Large intestine (tissue), 12 donors: ENCODE measurements at places on chromosomes 11 and 22. TPM values are rescaled to one million over a fixed set of nuclear protein-coding genes. Genes with fewer than 3 reads are reported as not detected.

GRCh38 chr22:16961477-16962186, 46.4 kb downstream of the GAB4 start:
- no peak overlapping the region for H3K27ac ChIP-seq
- H3K27me3 ChIP-seq: no peaks in the 10 kb centered on the region
- no peaks in the 10 kb centered on the region for H3K4me1 ChIP-seq
- no peaks in the 10 kb centered on the region for H3K36me3 ChIP-seq
- H3K4me3 ChIP-seq: no peak overlapping the region

DNA sequence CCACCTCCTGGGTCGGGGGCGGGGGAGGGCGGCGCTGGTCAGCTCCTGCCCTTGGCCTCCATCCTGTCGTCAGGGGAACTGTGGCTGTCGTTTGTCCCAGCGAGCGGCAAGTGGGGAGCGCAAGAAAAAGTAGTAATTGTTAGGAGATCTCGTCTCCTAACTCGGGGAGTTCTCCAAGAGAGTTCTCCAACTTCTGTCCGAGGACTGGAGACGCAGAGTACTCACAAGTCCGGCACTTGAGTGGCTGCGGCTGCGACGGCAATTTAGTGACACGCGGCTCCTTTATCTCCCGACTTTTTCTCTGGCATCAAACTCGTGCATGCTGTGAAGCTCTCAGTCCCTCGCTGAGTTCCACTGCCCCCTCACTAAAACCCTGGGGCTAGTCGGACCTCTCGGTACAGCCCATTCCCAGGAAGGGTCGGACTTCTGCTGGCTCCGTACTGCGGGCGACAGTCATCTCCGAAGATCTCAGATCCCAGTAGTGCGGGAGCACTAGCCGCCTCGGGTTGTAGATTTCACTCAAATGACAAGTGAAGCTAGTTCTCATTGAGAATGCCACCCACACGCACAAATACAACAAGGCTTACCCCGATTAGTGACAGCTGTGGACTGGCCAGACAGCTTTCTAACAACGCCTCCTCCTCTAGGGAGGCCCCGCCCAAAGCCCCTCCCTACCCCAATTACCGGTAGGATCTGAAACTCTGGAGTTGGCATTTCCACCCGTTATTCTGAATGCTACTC, at the start of gene PGR:
Gene PGR (minus strand): TSS at position 611 of the 741 bp plus-strand sequence. CDS start 743 bp downstream, outside the sequence.
- peaks cover 59% of the 10 kb centered on the region for H3K27me3 ChIP-seq
- H3K4me1 ChIP-seq: peaks cover 4% of the 10 kb centered on the region
- no peak within 1 kb of the TSS for H3K4me3 ChIP-seq
- peak; percentile 4 for DNase-seq
- H3K36me3 ChIP-seq: no peaks in the 10 kb centered on the region

- H3K4me1 ChIP-seq: peaks cover 12% of the 10 kb centered on the region
- no peak overlapping the region for H3K27ac ChIP-seq
- no peak overlapping the region for H3K4me3 ChIP-seq
- peaks cover 36% of the 10 kb centered on the region for H3K36me3 ChIP-seq
Measured at GRCh38 chr11:6402061-6402470, 11.8 kb downstream of the SMPD1 start.

GRCh38 chr11:9039198-9039597, 35.4 kb upstream of the NRIP3 start:
- no peak for DNase-seq
- no peaks in the 10 kb centered on the region for H3K4me1 ChIP-seq
- H3K27ac ChIP-seq: no peak overlapping the region
- H3K36me3 ChIP-seq: no peaks in the 10 kb centered on the region
- H3K27me3 ChIP-seq: no peaks in the 10 kb centered on the region

DNA sequence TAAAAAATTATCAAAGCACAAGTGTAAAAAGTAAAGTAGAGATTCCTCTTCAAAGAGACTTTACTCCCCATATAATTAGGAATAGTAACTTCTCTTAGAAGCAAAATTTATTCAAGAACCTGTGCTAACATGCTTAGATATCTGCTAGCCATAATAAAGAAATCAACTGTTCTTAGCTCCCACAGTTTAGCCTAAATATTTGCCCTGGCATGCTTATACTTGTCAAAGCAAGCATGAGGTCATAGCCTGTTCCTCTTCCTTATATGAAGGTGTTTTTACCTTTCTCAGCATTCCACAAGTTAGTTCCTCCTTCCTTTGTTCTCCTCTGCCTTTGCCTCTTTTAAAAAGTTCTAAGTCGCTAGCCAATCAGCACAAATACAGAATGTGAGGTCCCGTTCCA, 30.3 kb downstream of the RIC3 start:
- no peaks in the 10 kb centered on the region for H3K36me3 ChIP-seq
- H3K27me3 ChIP-seq: no peaks in the 10 kb centered on the region
- H3K4me3 ChIP-seq: no peak overlapping the region
- no peak for DNase-seq

DNA sequence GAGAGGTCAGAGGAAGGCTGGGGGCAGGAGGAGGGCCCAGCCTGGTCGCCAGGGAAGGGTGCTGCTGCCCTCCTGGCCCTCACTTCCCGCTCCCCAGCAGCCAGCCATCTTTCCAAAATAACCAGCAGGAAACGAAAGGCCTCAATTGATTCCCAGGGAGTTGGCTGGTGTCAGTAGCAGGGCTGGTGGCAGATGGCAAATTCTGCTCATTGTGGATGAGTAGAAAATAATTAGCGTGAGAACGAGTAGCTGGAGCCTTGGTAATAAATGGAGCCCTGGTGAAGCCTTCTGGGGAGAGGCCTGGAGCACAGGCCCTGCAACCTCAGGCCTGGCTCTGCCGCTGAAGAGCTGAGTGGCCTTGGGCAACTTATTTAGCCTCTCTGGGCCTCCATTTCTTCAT, 31.3 kb downstream of the DAGLA start:
- H3K27me3 ChIP-seq: no peaks in the 10 kb centered on the region
- no peak overlapping the region for H3K4me3 ChIP-seq
- DNase-seq: no peak
- peaks cover 12% of the 10 kb centered on the region for H3K4me1 ChIP-seq
- peaks cover 9% of the 10 kb centered on the region for H3K36me3 ChIP-seq

DNA sequence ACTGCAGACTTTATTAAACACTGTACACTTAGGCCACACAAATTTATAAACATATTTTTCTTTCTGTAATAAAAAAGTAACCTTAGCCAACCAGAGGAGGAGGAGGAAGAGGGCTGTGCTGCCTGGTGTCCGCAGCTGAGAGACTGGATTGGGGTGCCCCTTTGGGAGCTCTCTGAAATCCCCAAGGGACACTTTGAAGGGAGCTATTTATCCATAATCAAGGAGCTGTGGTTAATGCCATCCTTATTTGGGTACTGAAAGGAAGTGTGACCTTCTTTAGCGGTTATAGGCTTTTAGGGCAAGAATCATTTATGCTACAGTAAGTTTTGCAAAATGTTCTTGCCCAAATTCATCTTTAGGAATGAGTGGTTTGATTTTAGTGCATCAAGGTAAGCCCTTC, 125.8 kb downstream of the RASSF10 start:
- no peaks in the 10 kb centered on the region for H3K27me3 ChIP-seq
- DNase-seq: no peak
- H3K4me3 ChIP-seq: no peak overlapping the region
- no peak overlapping the region for H3K27ac ChIP-seq
- peaks cover 30% of the 10 kb centered on the region for H3K4me1 ChIP-seq

DNA sequence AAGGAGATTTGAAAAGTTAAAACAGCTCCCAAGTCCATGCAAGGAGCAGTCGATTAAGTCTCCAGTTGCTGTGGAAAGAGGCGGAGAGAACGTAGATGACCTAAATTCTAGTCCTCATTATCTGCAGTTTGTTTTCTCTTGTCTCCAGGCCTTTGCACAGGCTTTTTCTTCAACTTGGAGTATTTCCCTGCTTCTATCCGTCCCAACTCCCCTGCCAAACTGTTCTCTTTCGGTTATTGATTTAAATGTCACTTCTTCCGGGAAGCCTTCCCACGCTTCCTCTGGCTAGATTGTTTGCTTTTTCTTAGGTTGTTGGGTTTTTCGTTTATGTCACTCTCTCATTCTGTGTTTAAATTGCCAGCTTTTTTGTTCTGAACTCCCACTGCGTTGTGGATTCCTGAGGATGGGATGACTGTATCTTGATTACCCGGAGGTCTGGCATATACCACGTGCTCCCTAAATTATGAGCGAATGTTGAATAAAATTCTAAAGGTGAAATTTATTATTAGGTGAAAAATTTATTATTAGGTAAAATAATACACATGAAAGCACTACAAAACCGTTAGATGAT, 463 bp downstream of the TMEM126B start:
- no peaks in the 10 kb centered on the region for H3K4me1 ChIP-seq
- H3K4me3 ChIP-seq: peak overlapping the region; percentile 70
- H3K27me3 ChIP-seq: no peaks in the 10 kb centered on the region
- peaks cover 9% of the 10 kb centered on the region for H3K36me3 ChIP-seq
- DNase-seq: no peak

DNA sequence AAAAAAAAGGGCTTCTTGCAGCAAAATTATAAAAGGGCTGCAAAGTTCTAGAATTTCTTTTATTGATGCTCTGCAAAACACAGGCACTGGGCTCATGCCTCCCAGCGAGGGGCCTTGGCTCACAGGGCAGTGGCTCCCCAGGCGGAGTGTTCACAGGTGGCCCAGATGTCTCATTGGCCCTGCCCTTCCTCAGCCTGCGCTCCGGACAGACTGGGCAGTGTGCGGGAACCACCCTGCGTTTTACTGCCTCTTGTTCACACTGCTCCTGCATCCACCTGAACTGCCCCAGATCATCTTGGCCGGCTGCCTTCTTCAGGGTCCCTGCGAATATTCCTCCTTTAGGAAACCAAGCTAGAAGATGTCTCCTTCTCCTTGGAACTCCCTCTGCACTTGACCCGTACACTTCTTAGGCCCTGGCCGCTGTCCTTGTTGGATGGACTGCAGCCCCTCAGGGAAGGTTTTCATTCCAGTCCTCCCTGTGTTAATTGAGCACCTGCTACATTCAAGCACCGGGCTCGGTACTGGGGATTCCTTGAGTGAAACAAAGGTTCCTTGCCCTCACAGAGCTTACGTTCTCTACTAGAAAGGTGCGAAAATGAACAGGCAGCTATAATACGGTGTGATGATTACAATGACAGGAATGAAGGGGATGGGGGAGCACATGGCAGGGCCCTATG, 4.5 kb downstream of the TUBA8 start:
- H3K36me3 ChIP-seq: no peaks in the 10 kb centered on the region
- H3K4me3 ChIP-seq: no peak overlapping the region
- peaks cover 5% of the 10 kb centered on the region for H3K4me1 ChIP-seq
- H3K27me3 ChIP-seq: peaks cover 18% of the 10 kb centered on the region
- DNase-seq: no peak
- H3K27ac ChIP-seq: no peak overlapping the region

DNA sequence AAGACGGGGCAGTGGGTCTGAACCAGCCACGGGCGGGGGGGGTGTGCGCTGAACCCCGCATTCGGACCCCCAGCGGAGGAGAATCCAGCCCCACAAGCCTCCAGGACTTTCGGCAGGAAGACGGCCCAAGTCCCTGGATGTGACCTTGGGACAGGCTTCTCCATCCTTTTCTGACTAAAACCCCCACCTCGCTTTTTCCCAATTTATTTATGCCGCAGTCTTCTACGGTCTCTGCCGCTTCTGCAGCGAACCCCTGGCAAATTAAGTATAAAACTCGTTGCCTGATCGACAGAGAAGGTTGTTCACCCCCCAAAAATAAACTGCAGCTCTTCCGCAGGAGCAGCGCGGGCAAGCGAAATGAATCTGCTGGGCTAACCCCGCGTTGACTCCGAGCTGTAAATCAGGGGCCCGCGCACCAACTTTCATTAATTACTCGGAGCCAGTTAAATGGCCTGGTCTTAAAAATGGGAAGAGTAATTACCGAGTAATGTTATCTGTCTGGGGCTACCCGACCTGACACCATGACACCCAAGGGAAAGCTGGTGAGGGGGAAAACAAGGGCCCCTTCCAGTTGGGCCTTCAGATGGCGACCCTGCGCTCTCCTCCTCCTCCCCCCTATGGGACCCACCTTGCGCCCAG, 6.6 kb downstream of the WT1 start:
- no peak for DNase-seq
- H3K27ac ChIP-seq: no peak overlapping the region
- H3K4me1 ChIP-seq: peaks cover 2% of the 10 kb centered on the region
- H3K27me3 ChIP-seq: peaks cover 97% of the 10 kb centered on the region

DNA sequence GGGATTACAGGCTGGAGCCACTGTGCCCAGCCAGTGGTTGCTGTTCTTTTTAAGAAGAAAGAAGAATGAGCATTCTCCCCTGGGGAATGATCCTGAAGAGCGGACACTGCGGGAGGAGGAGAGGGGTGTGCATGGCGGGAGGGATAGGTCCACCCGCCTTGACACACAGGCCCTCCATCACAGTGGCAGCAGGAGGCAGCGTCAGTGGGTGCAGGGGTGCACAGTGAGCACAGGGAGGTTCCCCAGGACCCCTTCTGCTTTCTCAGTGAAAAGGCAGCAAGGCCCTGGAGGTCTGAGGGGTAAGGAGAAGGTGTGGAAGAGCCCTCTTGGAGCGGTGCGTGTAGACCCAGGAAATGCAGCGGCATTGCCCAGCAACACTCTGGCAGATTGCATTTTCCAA, 28.9 kb upstream of the CBX7 start:
- no peak overlapping the region for H3K4me3 ChIP-seq
- no peaks in the 10 kb centered on the region for H3K4me1 ChIP-seq
- H3K27ac ChIP-seq: no peak overlapping the region
- no peaks in the 10 kb centered on the region for H3K36me3 ChIP-seq
- no peak for DNase-seq

- no peaks in the 10 kb centered on the region for H3K4me1 ChIP-seq
- H3K27me3 ChIP-seq: no peaks in the 10 kb centered on the region
- no peak for DNase-seq
Measured at GRCh38 chr11:101442936-101443521, 140.8 kb downstream of the TRPC6 start.

DNA sequence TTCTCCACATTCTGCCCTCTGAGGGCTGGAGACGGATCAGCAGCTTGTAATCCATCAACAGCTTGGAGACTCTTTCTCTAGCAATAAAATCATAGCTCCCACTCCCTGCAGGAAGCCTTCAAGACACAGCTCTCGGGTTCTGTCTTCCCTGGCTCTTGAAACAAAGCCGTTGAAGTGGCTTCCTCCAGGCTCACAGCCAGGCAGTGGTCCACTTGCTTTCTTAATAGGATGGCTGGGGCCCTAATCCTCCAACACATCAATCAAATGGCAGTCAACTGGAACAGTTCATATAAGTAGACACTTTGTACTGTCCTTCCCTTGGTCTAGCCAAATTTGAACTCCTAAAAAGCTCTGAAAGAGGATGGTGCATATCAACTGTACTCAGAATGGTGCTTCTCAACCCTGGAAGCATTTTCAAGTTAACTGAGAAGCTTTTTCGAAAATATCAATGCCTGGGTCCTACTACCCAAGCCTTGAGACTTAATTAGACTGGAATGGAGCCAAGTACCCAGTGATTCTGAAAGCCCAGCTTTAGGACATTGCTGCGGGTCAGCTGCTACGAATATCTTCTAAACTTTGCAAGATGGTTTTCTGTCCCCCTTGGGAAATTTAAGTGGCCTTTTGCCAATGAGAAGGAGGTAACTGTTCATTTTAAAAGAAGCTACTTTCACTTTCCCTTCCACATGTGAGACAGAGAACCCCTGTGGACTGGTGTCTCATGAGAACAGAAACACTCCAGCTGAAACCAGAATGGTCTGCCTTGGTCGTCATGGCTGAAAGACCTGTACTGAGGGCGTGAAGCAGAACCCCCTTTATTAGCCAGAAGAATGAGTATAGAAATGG, 74.7 kb downstream of the SC5D start:
- H3K4me1 ChIP-seq: peaks cover 3% of the 10 kb centered on the region
- no peak overlapping the region for H3K27ac ChIP-seq
- H3K36me3 ChIP-seq: no peaks in the 10 kb centered on the region
- no peak for DNase-seq

GRCh38 chr11:3015796-3016195, 23.7 kb upstream of the NAP1L4 start:
- H3K27me3 ChIP-seq: no peaks in the 10 kb centered on the region
- H3K36me3 ChIP-seq: peaks cover 81% of the 10 kb centered on the region
- peaks cover 1% of the 10 kb centered on the region for H3K4me1 ChIP-seq
- no peak overlapping the region for H3K4me3 ChIP-seq
- DNase-seq: no peak

Gene SPDYC
- polyA plus RNA-seq: not detected

Gene CLTCL1
- 2.2 TPM for polyA plus RNA-seq

Gene TEX12
- 0.27 TPM for polyA plus RNA-seq
